Activated CD4-positive, alpha-beta T cell treated with anti-CD3 and anti-CD28 coated beads, Interleukin-2, amount 50 U/mL, for 48 hours (primary cell): ENCODE measurements at places on chromosomes 11 and 22.

DNA sequence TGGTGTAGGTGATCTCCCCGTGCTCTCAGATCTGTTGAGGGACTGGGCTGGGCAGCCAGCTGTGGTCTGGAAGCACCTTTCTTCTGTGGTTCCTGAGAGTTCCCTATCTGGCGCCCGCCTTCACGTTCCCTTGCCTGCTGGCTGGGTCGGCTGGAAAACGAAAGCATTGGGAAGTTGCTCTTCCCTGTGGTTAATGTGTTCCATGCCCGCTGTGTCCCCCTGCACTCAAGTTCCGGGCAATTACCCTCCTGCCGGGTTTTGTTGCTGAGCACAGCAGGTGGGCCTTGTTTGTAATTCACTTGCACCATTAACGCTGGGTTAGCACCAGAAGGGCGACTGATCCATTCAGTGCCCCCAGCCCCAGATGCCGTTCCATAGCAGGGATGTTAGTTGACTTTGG, 134.1 kb downstream of the GRIK4 start:
- DNase-seq, result no peak

- DNase-seq, result no peak
These were observed 40.9 kb downstream of the MRTFA start for GRCh38 chr22:40595497-40596234.

GRCh38 chr11:91164452-91164822, 941.6 kb upstream of the CHORDC1 start:
- no peak for DNase-seq

GRCh38 chr11:83540112-83540675, 254.0 kb upstream of the CCDC90B start:
- DNase-seq, result no peak

GRCh38 chr11:11253497-11253896, 99.6 kb downstream of the CSNK2A3 start:
- DNase-seq, result no peak

DNA sequence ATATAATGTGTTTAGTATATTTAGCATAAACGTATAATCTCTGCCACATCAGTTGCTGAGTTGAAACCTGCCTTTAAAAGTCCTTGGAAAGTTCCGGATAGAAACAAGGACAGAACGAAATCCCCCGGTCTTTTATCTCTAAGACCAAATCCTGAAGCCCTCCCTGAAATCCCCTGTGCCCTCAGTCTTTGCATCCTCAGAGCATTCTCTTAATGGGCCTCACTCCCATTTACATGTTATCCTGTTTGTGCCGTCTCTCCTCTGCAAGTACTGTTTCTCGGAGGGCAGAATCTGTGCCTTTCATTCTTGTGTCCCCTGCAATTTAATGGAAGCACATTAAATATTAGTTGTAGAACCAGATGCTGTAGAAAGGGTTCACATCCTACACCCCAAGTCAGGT, 56.0 kb downstream of the ZNRF3 start:
- DNase-seq, result no peak

DNA sequence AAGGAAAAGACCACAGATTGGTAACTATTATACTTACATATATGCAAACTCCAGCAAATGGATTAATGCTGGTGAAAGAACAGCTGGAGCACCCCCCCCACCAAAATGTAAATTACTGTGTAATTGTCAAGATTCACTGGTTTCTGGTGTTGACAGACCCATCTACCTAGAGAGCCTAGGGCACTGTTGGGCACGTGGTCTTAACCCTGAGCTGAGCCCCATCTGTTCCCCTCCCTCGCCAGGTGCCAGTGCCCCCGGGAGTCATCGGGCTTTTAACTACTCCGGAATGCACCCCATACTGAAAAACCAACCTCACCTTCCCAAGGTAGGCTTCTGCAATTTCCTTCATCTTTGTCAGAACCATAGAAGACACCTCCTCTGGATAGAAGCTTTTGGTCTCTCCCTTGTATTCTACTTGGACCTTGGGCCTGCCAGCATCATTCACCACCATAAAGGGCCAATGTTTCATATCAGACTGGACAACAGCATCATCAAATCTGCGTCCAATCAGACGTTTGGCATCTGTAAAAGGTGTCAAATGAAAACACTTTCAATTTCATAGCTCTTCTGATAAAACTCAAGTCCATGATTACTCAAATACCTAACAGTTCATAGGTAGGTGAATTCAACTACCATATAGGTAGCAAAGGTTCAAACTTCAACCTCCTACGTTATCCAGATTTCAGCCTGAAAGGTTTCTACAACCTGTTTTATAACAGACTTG, 1.5 kb downstream of the HSPA8 start:
- DNase-seq, result no peak
